ENCODE measurements at places on chromosomes 3 and 15.

DNA sequence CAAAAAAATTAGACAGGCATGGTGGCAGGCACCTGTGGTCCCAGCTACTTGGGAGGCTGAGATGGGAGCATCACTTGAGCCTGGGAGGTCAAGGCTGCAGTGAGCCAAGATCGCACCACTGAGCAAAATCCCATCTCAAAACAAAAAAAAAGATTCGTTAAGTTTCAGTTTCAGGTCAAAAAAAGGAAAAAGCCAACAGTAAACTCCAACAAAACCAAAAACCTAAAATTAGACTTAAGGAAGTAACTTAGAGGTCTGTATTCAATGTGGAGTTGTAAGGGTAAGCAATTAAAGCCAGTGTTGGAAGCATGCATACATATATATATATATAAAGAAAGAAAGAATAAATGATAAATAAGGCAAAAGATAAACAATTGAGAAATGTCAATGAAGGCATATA lies 11.8 kb downstream of the KPNA1 start:
- DNase-seq = no peak

- DNase-seq = no peak
Measured at GRCh38 chr15:28948036-28948435, 62.3 kb downstream of the APBA2 start.

DNA sequence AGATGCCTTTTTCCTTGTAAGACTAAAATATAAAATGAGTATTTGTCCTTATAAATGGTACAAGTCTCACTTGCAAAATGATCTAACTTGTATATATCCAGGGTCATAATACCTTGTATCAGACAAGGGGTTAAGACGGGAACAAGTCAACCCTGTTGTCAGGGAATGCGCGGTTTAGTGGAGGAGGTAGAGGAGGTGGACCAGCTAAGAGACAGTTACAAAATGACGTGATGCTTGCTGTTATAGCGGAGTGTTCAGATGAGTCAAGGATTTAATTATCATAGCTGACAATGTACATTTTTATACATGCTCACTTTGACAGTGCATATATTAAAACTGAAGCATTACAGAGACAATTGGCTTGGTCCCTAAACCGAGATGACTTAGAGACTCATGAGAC lies 26.8 kb upstream of the KLHL25 start:
- DNase-seq = no peak

DNA sequence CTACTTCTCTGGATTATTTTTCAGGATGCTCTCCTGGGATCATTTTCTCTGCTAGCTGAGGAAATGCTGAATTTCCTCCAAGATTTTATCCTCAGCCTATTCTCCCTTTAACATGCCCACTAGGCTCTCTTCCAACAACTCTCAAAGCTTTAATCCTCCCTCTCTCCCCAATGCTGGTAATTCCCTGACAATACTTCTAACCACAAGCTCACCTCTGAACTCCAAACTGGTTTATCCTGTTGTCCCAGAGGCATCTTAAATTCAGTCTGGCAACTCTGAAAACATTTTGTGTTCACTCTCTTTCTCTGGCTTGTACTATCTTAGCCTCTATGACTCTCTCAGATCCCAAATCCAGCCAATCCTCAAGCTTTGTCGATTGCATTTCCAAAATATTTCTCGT lies 490.3 kb downstream of the MECOM start:
- no peak for DNase-seq

DNA sequence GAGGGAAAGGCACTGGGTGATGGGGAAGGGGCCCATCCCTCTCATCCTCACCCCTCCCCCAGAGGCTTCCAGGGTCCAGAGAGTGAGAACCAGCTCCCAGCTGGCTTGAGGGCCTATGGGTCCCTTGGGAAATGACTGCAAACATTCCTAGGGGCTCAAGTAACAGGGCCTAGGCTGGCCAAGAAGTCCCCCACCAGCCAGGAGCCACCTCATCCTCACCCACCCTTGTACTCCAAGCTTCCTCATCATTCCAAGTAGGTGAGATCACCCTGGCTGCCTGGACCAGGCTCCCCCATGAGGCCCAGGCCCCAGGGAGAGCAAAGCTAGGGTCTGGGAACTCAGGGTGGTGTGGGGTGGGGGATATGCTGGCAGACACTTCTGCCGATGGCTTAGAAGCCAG lies 14.8 kb downstream of the LOXL1 start:
- no peak for DNase-seq

- no peak for DNase-seq
Measured at GRCh38 chr15:88912500-88912921, 668 bp downstream of the MFGE8 start.

Measured in stimulated activated CD8-positive, alpha-beta memory T cell treated with anti-CD3 and anti-CD28 coated beads, Interleukin-7, amount 100 ng/mL, for 24 hours (primary cell).